ENCODE measurements at places on chromosomes 2 and 18. TPM values are rescaled to one million over a fixed set of nuclear protein-coding genes. Genes with fewer than 3 reads are reported as not detected.

The ZDBF2 gene
- total RNA-seq, result 4.3 TPM

The BCL11A gene
- 0.31 TPM for total RNA-seq

The SMYD1 gene
- total RNA-seq, result not detected

The DSC3 gene
- not detected for total RNA-seq

The ACTG2 gene
- 1.0 TPM for total RNA-seq

The PLEKHH2 gene
- total RNA-seq, result 1.4 TPM

The DSG4 gene
- not detected for total RNA-seq

The PJVK gene
- 1.9 TPM for total RNA-seq

The ASPRV1 gene
- total RNA-seq, result 0.46 TPM

The ABCG5 gene
- total RNA-seq, result 15.3 TPM

The CEP192 gene
- 7.8 TPM for total RNA-seq

The SYT4 gene
- not detected for total RNA-seq

The GLS gene
- total RNA-seq, result 6.6 TPM

The CD8A gene
- 1.1 TPM for total RNA-seq

The GULP1 gene
- 0.44 TPM for total RNA-seq

The MBD2 gene
- total RNA-seq, result 14.6 TPM

All from right lobe of liver (tissue), 6 donors.